KG1 (cell line): ENCODE measurements at places on chromosomes 16 and 17.

- DNase-seq, result no peak
Measured at GRCh38 chr16:25089351-25089750, 22.2 kb upstream of the LCMT1 start.

DNA sequence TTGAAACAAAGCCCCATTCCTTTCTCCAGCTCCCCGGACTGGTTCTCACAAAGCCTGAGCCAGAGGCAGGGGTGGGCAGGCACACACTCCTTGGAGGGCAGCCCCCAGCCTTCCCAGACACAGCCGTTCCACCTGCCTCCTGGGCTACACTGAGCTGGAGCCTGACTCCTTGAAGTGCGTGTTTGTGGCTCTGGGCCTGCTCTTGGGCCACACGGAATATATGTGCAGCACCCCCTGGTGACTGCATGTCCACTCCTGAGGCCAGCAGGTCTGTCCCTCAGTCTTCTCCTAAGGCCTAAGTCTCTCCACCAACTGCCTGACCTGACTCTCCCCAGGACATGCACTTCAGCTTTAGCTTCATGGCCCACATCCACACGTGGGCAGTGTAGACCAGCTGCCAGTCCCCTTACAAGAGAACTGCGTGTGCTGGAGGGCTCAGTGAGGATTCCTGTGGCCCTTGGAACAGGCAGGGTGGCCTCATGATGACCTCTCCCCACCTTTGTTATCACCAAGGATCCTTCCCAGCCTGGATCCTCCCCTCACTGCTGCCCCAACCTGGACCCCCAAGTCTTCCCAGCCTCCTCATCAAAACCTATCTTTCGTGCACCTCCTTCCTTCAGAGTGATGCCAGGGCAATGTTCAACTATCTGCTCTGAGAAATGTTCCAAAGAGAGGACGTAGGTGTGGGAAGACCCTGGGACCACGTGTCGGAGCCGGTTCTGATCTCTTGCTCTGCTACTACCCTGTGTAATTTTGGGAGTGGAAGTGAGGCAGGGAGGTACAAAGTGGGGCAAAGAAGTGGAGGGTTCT lies 12.4 kb upstream of the SLC6A2 start:
- DNase-seq, result no peak

DNA sequence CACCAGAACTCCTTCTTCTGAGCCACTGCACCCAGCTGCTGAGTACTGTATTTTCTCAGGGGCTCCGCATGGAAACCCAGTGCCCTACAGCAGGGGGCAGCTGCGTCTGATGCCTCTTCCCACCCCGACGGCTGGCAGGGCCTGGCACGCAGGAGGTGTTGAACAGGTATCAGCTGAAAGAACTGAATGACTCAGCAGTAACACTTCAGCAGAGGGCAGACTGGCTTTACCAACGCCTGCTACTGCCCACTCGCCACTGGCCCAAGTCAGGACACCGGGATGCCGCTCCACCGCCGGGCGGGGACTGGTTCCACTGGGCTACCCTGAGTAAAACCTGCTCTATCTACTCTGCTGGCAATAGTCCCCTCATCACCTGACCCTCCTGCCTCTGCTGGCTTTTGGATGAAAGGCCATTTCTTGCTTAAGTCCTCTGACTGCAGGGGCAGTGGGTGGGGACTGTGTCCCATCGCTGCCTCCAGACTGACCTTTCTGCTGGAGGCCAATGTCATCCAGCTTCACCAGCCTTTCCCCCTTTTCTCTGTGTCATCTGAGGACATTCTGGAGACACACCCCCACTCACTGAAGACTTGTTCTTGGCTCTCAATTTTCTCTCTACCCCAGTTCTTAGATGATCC lies 100.4 kb upstream of the FA2H start:
- no peak for DNase-seq

- no peak for DNase-seq
Measured at GRCh38 chr16:35147556-35148504, 1688.4 kb downstream of the TP53TG3F start.

DNA sequence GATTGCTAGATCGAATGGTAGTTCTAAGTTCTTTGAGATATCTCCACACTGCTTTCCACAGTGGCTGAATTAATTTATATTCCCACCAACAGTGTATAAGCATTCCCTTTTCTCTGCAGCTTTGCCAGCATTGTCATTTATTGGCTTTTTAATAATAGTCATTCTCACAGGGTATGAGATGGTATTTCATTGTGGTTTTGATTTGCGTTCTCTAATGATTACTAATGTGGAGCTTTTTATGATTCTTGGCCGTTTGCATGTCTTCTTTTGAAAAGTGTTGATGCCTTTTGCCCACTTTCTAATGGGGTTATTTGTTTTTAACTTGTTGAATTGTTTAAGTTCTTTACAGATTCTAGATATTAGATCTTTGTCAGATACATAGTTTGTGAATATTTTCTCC lies 36.5 kb upstream of the BCAS3 start:
- DNase-seq, result no peak

DNA sequence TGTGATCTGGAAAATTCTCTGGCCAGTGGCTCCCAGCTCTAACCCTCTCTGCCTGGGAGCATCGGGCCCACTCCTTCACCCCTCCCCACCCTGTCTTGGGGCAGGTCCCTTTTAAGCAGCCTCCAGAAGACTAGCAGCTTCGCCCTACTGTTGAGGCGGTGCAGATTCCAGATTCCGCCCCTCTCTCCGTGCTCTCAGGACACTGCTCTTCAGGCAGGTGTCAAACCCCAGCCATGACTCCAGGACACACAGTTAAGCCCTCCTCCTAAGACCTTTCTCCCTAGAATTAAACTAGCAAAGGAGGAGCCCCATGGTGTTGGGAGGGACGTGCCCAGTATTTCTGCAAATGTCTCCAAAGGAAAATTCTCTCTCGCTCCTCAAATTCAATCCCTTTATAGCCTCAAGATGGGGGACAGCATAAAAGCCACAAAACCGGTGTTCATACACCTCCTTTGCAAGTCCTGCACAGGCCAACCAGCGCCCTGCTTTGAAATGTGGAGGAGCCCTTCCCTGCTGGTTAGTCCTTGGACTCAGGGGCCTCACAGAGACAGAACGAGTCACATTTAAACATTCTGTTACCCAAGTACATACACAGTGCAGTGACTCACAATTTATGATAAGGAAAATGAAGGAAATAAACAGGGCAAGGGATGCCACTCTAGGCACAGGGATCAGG lies 7.2 kb downstream of the LPO start:
- no peak for DNase-seq

DNA sequence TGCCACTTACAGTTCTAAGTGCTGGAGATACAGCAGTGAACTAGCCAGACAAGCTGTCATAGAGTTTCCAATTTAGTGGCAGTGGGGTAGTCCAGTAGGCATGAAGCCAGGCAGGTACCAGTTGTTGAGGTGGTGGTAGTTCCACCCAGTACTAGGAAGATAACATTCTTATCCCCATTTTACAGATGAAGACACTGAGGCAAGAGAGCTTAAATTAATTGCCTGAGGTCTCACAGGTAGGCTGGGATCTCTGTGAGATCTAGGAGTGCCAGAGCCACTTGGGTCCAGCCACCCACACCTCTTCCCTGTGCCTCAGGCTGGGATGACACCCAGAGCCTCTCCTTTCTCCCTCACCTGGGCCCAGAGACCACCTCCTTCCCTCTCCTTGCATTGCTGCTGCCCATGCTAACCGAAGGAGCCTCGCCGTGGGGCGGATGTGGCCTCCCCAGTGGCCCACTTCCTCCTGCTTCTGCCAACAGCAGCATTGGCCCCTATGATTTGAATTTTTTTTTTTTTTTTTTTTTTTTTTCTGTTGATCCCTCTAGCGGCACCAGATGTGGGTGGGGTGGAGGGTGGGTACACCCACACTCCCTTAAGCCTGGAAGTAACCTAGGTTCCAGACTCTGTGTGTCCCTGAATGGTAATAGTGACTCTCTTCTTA lies 114.0 kb downstream of the PRKCB start:
- DNase-seq, result peak; percentile 58

DNA sequence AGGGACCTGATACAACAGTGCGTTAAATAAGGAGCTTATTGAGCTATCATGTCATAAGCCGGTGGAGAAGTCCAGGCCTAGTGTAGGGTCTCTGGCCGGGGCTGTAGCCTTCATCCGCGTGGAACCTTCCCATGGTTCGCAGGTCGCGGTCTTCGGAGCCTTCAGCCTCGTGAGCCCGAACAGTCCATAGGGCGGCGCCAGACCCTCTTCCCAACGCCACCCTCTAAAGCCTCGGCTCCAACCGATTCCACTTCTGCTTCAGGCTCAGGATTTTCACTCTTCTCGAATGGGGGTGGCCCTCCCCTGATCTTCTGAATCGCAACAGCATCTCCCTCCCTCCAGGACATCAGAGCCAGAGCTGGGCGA lies 10.3 kb upstream of the BRCA1 start:
- DNase-seq, result no peak

- DNase-seq, result no peak
Measured at GRCh38 chr16:2087748-2088631, 40.2 kb downstream of the TSC2 start.

DNA sequence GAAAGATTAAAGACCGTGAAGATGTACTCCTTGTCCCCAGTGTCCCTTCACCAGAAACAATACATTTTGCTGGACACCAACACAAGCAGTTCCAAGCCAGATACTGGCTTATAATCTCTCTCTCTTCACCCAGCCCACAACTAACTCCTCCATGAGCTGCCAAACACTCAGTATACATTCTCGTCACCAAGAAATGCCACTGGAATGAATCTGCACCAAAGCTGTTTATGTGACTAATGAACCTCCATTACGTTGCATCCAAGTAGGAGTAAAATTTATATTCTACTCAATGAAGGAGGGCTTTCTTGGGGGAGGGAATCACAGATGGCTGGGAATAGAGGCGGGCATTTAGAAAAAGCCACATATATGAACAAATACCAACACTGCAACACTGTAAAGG lies 20.9 kb upstream of the SOX9 start:
- no peak for DNase-seq

DNA sequence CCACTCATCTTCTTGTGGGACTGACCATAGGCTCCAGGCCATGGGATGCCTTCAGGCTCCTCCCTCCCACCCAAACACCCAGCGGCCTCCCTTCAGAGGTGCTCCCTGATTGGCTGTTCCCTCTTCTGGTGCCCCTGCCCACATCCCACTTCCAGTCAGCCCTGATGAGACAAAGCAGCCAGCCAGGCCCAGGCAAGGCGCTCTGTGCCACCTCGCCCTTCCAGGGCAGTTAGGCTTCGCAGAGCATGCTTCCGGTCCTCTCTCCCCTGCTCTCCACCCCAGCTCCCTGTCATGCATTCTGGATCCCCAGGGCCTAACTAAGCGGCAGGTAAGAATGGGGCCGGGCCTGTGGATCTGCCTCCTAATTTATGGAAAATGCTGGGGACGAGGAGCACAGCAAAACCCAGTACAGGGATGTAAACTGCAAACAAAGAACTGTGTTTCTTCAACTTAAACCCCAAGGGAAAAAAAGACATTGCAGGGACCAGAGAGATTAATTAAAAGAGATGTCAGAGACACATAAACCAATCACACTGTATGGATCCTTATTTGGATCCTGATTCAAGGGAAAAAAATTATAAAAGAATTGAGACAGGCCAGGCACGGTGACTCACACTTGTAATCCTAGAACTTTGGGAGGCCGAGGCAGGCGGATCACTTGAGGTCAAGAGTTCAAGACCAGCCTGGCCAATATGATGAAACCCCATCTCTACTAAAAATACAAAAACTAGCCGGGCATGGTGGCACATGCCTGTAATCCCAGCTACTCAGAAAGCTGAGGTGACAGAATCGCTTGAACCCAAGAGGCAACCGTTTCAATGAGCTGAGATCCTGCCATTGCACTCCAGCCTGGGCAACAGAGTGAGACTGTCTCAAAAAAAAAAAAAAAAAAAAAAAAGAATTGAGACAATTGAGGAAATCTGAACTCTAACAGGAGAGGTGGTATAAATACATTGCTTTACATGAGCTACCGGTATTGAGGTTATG lies 26.0 kb downstream of the ZDHHC7 start:
- no peak for DNase-seq

GRCh38 chr17:77735566-77736198 lies 222.8 kb upstream of the TNRC6C start:
- DNase-seq, result no peak

- DNase-seq, result no peak
Measured at GRCh38 chr16:49354991-49355390, 18.6 kb upstream of the C16orf78 start.

GRCh38 chr16:77223184-77223583 lies 24.0 kb downstream of the SYCE1L start:
- DNase-seq, result no peak

DNA sequence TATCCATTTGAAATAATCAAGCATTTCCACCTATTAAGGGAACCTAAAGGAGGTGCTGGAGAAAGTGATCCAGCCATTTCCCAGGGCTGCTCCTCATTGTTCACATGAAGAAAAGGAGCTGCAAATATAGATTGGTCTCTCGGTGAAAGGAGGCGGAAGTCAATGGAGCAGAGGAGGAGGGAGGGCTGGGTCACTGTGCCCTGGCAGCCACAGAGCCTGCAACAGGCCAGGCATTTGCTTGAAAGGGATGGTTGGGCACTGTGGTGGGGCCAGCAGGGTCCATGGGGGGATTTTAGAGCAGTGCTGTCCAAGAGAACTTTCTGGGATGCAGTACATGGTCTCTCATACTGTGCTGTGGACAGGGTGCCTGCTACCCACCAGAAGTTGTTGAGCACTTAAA lies 173.2 kb downstream of the CYLD start:
- DNase-seq, result no peak

- DNase-seq, result no peak
Measured at GRCh38 chr17:2120586-2121335, 65.9 kb downstream of the HIC1 start.

GRCh38 chr16:68764862-68765261 lies 27.8 kb downstream of the CDH1 start:
- no peak for DNase-seq

DNA sequence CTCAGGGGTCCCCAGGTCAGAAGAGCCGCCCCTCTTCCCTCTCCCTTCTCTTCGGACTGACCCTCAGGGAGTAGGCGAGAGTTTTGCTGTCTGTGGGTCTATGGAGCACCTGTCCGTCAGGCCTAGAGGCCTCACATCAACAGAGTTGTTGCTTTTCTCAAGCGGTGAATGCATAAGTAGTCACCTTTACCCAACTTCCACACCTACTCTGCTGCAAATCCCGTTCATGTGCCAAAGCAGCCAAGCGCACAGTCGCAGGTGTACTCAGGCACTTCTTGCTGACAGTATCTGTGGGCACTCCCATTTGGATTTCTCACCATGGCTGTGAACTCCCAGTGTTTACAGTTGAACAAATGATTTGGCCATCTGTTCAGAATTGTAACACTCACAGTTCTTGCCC lies 4.0 kb upstream of the FA2H start:
- no peak for DNase-seq
